ENCODE measurements at places on chromosomes 12 and 14.
A peak's percentile ranks its signal among the peaks of the same experiment; 100 is the strongest.

DNA sequence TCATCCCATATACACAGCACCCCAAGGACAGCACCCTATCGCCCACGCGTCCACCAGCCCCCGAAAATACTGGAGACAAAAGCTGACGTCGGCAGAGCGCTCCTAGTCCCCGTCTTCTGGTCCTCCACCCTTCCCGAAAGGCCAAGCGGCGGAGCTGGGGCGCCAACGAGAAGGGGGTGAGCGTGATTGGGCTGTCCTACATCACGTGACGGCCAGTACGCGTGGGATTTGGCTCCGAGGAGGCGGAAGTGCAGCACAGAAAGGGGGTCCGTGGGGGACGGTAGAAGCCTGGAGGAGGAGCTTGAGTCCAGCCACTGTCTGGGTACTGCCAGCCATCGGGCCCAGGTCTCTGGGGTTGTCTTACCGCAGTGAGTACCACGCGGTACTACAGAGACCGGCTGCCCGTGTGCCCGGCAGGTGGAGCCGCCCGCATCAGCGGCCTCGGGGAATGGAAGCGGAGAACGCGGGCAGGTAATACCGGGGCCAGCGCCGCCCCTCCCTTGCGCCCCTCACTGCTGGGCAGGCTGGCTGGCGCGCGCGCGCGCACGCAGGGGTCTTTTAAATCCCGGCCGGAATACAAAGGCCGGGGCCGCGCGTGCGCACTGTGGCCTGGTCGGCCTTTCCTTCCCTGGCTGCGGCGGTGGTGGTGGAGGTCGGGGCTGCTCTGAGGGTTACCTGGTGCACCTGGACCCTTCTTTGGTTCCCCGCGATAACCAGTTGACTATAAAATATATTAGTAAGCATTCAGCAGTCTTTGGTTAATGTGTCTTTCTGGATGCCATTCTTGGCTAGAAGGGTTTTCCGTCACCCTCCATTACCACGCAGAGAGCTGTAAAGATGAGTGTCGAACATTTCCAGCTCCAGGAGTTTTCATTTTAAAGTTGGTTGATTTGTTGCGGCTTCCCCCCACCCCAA, at the start of gene TDG:
TDG (plus strand) TSS at position 283 of the 915 bp plus-strand sequence; CDS start at position 449, 166 bp downstream.
- peak; percentile 87 for DNase-seq

GRCh38 chr14:73145371-73145770, 9.1 kb downstream of the PSEN1 start:
- no peak for DNase-seq

- no peak for DNase-seq
Measured at GRCh38 chr12:81083018-81083417, 5.1 kb downstream of the ACSS3 start.

GRCh38 chr12:67747869-67748742, 99.6 kb downstream of the DYRK2 start:
- DNase-seq: no peak

- DNase-seq: no peak
Measured at GRCh38 chr12:132139912-132140311, 4.2 kb downstream of the DDX51 start.

GRCh38 chr12:20370014-20370386, 1.7 kb downstream of the PDE3A start:
- DNase-seq: no peak

DNA sequence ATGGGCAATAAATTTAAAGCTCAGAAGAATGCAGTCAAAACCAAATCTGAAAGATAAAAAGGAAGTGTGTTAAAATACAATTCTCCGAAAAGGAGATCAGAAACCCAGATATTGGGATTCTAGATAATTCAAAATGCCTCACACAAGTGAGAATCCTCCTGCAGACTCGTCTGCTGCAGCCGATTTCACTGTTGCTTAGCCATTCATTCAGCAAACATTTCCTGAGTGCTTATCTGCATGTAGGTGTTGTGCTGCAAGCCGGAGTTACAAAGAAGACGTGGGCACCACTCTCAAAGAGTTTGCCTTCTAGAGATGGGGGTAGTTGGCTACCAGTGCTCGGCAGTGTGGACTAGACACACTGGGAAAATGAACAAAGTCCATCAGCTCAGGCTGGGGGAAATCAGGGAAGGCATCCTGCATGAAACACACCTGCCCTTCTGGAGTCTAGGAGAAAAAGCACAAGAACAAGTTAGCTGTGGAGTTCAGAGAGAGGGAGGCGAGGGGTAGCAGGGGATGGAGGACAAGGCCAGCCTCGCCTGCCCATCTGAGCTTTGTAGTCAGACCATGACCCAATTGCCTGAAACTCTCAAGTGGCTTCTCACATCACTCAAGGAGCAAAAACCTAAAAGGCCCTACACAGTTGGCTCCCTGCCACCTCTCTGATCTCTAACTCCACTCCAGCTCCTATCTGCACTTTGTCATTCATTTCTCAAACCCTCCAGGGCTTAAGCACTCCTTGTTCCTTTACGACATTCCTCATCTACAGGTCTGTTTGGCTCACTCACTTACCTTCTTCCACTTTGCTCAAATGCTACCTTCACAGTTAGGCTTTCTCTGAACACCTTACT, 310.0 kb upstream of the DDHD1 start:
- no peak for DNase-seq

GRCh38 chr14:35336494-35337268, 44.5 kb downstream of the PSMA6 start:
- no peak for DNase-seq

DNA sequence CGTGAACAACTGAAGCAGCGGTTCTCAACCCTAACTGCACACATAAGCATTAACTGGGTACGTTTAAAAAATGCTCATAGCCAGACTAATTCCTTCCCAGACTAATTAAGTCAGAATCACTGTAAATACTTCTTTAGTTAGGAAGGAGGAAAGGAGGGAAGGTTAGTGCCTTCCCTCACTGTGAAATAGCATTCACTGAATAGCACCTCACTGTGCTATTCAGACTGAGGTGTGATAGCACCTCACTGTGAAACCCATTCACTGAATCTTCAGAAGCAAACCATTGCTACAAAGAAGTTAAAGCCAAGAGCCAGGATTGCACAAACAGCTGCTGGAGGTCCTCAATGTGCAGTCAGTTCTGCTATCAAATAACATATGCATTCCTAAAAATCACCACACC, 58.8 kb downstream of the RTN1 start:
- no peak for DNase-seq

DNA sequence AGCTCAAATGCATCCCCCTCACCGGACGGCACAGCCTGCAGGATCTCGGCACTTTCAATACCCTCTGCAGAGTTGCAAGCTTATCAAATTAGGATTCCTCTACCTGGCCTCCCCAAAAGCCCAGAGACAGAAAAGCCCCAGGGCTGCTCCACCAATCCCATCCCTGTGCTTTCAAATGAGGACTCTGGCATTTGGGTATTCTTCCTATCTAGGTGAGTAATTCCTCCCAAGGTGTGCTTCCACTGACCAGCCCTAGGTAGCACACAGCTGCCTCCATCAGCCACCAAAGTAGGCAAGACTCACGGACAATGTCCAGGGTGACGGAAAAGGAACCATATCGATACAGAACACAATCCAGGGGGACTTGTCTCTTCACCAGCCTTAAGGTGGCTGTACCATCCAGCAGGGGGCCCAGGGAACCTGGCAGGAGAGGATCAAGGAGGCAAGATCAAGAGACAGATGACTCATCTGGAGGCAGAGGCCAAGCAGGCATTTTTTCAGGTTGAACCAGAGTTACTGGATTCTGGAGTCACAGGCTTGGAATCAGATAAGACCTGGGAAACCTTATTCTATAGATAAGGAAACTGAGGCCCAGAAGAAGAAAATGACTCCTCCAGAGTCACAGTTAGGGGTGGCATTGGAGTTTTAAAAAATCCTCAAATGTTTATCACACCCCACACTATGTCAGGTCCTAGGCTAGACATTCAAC, 9.9 kb downstream of the PMEL start:
- DNase-seq: no peak

- DNase-seq: no peak
Measured at GRCh38 chr14:73477618-73478266, 13.0 kb upstream of the RIOX1 start.

GRCh38 chr14:51369814-51370213, 129.8 kb downstream of the TMX1 start:
- no peak for DNase-seq

DNA sequence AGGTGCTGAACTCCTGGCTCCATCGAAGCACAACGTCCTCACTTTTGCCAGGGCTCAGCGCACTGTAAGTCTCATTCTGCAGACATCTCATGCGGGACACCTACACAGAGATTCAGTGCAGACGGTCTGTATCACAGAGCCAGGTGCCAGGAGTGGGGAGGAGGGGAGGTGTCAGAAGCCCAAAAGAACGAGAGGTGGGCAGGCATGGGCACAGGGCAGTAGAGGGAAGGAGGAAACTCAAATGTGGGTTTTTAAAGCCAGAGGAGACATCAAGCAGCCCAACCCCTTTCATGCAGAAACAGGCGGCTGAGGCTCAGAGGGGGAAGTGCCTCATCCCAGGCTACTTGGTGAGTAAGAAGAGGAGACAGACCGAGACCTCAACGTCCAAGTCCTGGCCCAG, 2.5 kb upstream of the LPAR5 start:
- DNase-seq: no peak

GRCh38 chr14:67060546-67060945, 128.7 kb upstream of the GARIN2 start:
- DNase-seq: no peak

- DNase-seq: no peak
Measured at GRCh38 chr14:98162856-98163805, 1108.9 kb downstream of the BCL11B start.

GRCh38 chr12:120674097-120674636, 12.8 kb upstream of the MLEC start:
- no peak for DNase-seq

- peak; percentile 90 for DNase-seq
Measured at GRCh38 chr14:23034498-23035302, at the start of gene PSMB5. PSMB5 (minus strand) TSS chr14:23034900; CDS start chr14:23034881, 19 bp downstream.

DNA sequence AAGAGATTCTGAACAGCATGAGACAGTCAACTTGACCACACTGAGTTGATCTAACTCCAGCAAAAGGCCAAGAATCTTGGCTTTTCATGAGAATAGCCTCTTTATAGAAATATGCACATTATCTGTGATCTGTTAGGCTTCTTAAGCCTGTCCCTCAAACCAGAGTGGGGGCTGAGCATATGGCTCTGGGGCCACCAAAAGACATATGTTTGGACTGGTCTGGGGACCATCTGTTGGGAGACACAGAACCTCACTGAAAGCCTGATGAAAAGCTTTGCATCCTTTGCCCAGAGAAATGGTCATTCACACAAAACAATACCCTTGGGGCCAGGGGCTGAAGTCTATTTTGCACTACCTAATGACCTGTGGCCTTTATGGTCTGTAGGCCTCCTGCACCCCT, 165.3 kb upstream of the PRMT8 start:
- no peak for DNase-seq

GRCh38 chr12:30438601-30439041, 257.0 kb downstream of the IPO8 start:
- no peak for DNase-seq

- DNase-seq: no peak
Measured at GRCh38 chr14:77561881-77562280, 54.6 kb downstream of the SPTLC2 start.

DNA sequence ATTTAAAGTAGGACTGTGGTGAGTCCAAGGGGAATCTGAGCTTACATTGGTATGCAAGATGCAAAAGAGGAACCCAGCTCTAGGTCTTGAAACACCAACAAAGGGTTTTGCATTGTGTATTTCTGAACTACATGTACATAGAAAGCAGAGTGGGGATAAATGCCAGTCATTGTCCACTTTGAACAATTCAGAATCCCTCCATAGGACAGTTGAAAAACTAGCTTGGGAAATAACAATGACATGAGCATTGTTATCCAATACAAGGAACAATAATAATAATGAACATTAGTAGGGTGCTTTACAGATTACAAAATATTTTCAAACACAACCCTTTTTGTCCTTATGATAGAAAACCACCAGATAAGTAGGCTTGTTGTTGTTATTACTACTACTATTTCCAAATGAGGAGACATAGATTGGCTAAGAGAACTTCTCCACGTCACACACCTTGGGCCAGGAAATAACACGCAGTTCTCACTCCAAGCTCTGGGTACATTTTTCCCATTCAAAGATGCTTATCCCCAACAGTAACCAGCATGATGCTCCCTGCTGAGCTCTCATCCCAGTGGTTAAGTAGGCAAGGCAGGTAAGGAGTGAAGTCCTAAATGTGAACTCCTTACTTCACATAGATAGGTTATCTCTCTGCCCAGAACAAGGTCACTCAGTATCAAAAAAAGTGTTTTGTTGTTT, 51.7 kb upstream of the RASSF8 start:
- no peak for DNase-seq

DNA sequence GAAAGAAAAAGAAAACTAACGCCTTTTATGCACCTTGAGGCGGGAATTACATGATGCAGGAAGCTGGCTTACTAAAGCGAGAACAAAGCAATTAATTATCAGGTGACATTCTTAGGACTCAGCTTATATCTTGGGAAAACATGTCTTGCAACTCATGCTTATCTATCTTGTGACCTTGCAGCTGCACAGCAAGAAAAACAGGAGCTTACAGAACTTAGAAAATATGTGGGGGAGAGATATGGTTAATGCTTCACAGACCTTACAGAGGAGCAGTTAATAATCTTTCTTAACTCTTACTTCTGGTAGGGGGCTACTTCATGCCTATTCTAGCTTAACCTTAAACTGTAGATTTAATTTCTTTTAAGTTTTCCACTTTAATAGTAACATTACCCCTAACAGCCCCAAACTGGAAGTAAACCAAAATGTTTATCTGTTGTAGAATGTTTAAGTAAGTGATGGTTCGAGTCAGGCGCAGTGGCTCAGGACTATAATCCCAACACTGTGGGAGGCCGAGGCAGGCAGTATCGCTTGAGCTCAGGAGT, 13.2 kb upstream of the OR11G2 start:
- no peak for DNase-seq

- DNase-seq: no peak
Measured at GRCh38 chr12:93567174-93567573, 5.3 kb upstream of the SOCS2 start.

All from stimulated activated effector memory CD8-positive, alpha-beta T cell treated with anti-CD3 and anti-CD28 coated beads, Interleukin-12 subunit alpha, Interleukin-12 subunit beta, amount 100 ng/mL, for 72 hours (primary cell).